MCF 10A (cell line): ENCODE measurements at places on chromosomes 6 and 20. TPM values are rescaled to one million over a fixed set of nuclear protein-coding genes. Genes with fewer than 3 reads are reported as not detected.

DNA sequence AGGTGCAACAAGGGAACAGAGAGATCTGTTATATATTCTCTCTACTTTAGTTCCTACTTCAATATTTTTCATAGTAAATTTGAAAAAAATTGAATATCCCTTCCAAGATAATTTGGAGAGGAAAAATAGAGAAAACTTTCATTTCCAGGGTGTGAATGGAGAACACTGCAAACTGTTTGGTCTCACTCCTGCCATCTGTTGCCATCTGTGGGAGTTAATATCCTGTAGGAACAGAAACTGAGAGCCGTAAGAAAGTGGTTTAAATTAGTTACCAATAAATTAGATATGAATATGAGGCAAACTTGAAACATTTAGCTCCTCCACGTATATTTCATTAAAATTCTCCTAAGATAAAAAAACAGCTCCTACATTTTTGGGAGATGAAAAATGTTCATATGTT is 4.2 kb downstream of the ZNF337 start:
- no peak overlapping the region for H3K27ac ChIP-seq
- H3K36me3 ChIP-seq = peaks cover 38% of the 10 kb centered on the region
- peaks cover 8% of the 10 kb centered on the region for H3K4me1 ChIP-seq
- H3K27me3 ChIP-seq = no peaks in the 10 kb centered on the region

GRCh38 chr20:59785986-59786795 is 147.2 kb downstream of the SYCP2 start:
- no peak for DNase-seq
- H3K36me3 ChIP-seq = no peaks in the 10 kb centered on the region
- H3K27ac ChIP-seq = no peak overlapping the region
- H3K4me3 ChIP-seq = no peak overlapping the region
- H3K27me3 ChIP-seq = no peaks in the 10 kb centered on the region

- H3K27ac ChIP-seq = no peak overlapping the region
- DNase-seq = peak; percentile 21
- no peaks in the 10 kb centered on the region for H3K27me3 ChIP-seq
- peaks cover 53% of the 10 kb centered on the region for H3K36me3 ChIP-seq
Observed at GRCh38 chr6:148524976-148525375, 182.3 kb downstream of the SASH1 start.

GRCh38 chr20:37651932-37652331 is 41.9 kb upstream of the CTNNBL1 start:
- DNase-seq = peak; percentile 52
- no peaks in the 10 kb centered on the region for H3K36me3 ChIP-seq
- H3K27ac ChIP-seq = no peak overlapping the region

GRCh38 chr6:146884728-146885127 is 286.0 kb downstream of the ADGB start:
- H3K4me3 ChIP-seq = no peak overlapping the region
- no peak overlapping the region for H3K27ac ChIP-seq
- no peaks in the 10 kb centered on the region for H3K4me1 ChIP-seq
- H3K27me3 ChIP-seq = no peaks in the 10 kb centered on the region

DNA sequence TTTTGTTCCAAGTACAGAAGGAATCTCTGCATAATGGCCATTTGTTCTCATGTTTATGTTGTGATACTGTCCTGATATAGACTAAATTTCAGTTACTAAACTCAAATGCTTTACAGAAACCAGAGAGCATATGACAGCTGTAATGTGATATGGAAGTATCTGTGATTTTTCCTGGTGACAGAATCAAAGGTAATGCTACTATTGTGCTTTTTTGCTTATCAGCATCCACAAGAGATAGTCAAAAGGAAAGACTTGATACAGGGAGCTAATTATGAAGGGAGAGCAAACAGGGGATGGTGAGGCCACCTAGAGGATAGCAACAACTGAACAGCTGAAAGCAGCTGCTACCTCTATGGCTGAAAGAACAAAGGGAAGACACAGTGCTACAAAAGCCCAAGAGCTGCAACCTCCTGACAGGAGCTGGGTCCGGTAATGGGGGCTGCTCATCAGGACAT is 181.4 kb downstream of the PHF3 start:
- no peak overlapping the region for H3K27ac ChIP-seq
- H3K4me1 ChIP-seq = peaks cover 8% of the 10 kb centered on the region
- no peaks in the 10 kb centered on the region for H3K27me3 ChIP-seq
- H3K36me3 ChIP-seq = peaks cover 15% of the 10 kb centered on the region

DNA sequence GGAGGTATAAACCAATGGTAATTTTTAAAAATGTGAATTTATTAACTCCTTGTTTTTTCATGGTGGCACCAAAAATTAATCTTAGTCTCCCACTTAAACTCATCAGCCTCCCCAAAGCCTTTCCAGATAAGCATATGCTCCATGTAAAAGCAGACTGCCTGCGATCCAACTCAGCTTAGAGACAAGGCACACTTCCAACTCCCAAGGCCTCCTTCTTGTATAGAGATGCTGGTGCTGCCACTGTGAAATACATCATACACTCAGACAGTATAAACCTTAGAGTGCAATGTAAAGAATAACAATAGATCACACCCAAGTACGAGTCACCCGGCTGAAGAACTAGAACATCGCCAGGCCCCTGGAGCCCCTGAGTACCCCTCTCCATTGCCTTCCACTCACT is 2.0 kb downstream of the ANKRD6 start:
- H3K36me3 ChIP-seq = no peaks in the 10 kb centered on the region
- no peak overlapping the region for H3K4me3 ChIP-seq
- no peaks in the 10 kb centered on the region for H3K4me1 ChIP-seq
- no peak overlapping the region for H3K27ac ChIP-seq

- H3K4me3 ChIP-seq = no peak overlapping the region
- no peak overlapping the region for H3K27ac ChIP-seq
- no peaks in the 10 kb centered on the region for H3K4me1 ChIP-seq
- no peaks in the 10 kb centered on the region for H3K27me3 ChIP-seq
- no peak for DNase-seq
- H3K36me3 ChIP-seq = peaks cover 29% of the 10 kb centered on the region
Observed at GRCh38 chr6:18211338-18211737, 53.0 kb downstream of the DEK start.

- no peaks in the 10 kb centered on the region for H3K27me3 ChIP-seq
- no peak overlapping the region for H3K4me3 ChIP-seq
- H3K4me1 ChIP-seq = peaks cover 5% of the 10 kb centered on the region
- DNase-seq = peak; percentile 77
- H3K27ac ChIP-seq = no peak overlapping the region
Observed at GRCh38 chr6:38567436-38567835, 72.3 kb downstream of the BTBD9 start.

DNA sequence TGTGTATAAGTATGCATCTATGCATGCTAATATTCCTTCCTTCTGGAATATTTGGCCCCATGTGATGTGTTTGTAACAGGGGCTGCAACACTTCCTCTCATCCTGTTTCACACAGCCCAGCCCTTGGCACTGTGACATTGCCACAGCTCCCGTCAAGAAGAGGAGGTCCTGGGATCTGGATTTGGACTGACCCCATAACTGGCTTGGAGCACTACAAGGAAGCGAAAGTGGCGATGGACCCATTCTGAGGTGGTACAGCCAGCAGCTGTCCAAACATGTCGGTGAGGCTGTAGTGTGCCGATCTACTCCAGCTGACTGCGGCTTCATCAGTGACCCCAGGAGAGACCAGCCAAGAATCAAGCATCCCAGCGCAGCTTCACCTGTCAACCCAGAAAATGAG is 18.2 kb downstream of the SYNDIG1 start:
- H3K27ac ChIP-seq = no peak overlapping the region
- H3K4me3 ChIP-seq = no peak overlapping the region
- DNase-seq = no peak
- H3K4me1 ChIP-seq = no peaks in the 10 kb centered on the region

GRCh38 chr6:47924001-47924400 is 142.2 kb downstream of the OPN5 start:
- no peak for DNase-seq
- no peaks in the 10 kb centered on the region for H3K36me3 ChIP-seq
- no peak overlapping the region for H3K4me3 ChIP-seq
- H3K27me3 ChIP-seq = no peaks in the 10 kb centered on the region

- H3K27ac ChIP-seq = no peak overlapping the region
- H3K36me3 ChIP-seq = peaks cover 51% of the 10 kb centered on the region
Observed at GRCh38 chr6:160027076-160027475, 58.2 kb downstream of the IGF2R start.

DNA sequence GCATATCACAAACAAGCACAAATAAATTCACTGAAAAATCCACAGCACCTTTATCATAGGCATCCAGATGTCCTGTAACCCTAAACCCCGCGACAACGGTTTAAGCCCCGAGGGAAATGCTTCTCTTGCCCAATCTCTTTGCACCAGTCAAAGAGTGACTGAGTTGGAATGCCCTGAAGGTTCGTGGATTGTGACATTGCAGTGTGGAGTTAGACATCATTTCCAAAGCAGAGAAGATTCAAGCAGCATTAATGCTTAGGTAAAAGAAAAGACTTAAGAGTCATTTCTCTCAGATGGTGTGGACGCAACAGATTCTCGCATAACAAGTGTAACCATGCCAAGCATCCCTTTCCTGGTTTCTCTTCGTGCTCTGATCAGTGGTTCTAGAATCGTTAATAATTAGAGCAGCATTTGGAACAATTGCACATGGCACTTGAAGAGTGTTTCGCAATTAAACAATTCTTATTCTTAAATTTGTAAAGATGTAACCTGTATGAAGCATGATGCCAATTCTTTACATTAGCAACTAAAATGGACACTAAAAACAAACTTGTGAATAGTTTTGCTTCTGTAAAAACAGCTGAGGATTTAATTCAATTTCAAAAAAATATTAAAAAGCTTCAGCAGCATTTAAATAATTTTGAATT is 121.6 kb downstream of the HIVEP2 start:
- H3K36me3 ChIP-seq = peaks cover 7% of the 10 kb centered on the region
- peak; percentile 49 for DNase-seq
- peaks cover 32% of the 10 kb centered on the region for H3K4me1 ChIP-seq
- H3K27ac ChIP-seq = no peak overlapping the region
- H3K4me3 ChIP-seq = no peak overlapping the region

DNA sequence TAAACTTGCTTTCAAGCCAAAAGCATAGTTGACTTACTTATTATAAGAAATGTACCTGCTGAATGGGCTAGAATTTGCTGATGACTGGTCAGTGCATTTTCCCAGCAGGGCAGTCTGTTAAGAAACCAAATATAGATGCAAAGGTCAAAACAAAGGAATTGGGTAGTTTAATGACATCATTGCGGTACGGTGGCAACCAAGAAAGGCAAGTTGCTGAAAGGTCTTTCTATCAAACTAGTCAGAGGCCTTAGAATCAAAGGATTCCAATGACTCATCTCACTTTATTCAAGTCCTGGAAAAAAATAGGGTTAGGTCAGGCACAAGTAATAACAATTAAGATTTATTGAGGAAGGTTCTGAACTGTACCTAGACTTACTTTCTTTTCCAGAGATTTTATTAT is 76.4 kb downstream of the KIZ start:
- no peak overlapping the region for H3K4me3 ChIP-seq
- H3K27me3 ChIP-seq = no peaks in the 10 kb centered on the region
- H3K36me3 ChIP-seq = peaks cover 25% of the 10 kb centered on the region
- no peak overlapping the region for H3K27ac ChIP-seq

- H3K27me3 ChIP-seq = no peaks in the 10 kb centered on the region
- no peak overlapping the region for H3K27ac ChIP-seq
- no peaks in the 10 kb centered on the region for H3K36me3 ChIP-seq
- H3K4me3 ChIP-seq = no peak overlapping the region
- peak; percentile 9 for DNase-seq
Observed at GRCh38 chr6:47247227-47247797, 62.4 kb downstream of the TNFRSF21 start.

- no peak overlapping the region for H3K4me3 ChIP-seq
- peaks cover under 1% of the 10 kb centered on the region for H3K4me1 ChIP-seq
- no peaks in the 10 kb centered on the region for H3K27me3 ChIP-seq
- DNase-seq = no peak
Observed at GRCh38 chr20:62782149-62782892, 14.0 kb upstream of the MRGBP start.

DNA sequence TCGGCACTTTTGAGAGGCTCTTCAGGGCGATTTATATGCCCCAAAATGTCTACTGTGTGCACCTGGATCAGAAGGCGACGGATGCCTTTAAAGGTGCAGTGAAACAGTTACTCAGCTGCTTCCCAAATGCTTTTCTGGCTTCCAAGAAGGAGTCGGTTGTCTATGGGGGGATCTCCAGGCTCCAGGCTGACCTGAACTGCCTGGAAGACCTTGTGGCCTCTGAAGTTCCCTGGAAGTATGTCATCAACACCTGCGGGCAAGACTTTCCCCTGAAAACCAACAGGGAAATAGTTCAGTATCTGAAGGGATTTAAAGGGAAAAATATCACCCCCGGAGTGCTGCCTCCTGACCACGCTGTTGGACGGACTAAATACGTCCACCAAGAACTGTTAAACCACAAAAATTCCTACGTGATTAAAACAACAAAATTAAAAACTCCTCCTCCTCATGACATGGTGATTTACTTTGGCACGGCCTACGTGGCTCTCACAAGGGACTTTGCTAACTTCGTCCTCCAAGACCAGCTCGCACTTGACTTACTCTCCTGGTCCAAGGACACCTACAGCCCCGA is 8.2 kb downstream of the GCNT2 start:
- H3K4me1 ChIP-seq = peaks cover 4% of the 10 kb centered on the region
- H3K27me3 ChIP-seq = no peaks in the 10 kb centered on the region
- no peak overlapping the region for H3K4me3 ChIP-seq
- no peaks in the 10 kb centered on the region for H3K36me3 ChIP-seq
- DNase-seq = no peak

GRCh38 chr6:104623052-104623690 is 236.5 kb downstream of the HACE1 start:
- peaks cover 42% of the 10 kb centered on the region for H3K4me1 ChIP-seq
- H3K27ac ChIP-seq = peak overlapping the region; percentile 71
- no peaks in the 10 kb centered on the region for H3K27me3 ChIP-seq
- no peak overlapping the region for H3K4me3 ChIP-seq
- peak; percentile 48 for DNase-seq

DNA sequence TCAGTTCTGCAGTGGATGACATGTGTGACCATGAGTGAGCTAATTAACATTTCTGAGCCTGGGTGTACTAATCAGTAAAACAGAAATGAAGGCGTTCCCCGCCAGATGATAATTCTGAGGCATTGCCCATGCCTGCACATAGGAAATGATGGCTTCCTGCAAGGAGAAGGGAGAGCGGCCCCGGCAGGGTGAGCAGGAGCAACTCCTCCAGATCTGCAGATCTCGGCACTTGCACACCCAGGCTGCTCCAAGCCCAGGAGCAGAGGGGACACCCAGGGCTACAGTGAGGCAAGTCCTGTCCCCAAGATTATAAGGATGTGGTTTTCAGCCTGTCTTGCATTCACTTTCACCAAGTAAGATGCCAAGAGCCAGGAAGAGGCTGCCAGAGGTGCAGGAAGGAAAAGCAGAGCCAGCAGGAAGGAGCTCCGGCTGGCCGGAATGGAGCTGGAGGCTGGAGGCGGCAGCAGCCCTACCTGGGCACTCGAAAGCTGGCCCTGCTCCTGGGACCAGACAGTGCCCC is 177.5 kb upstream of the CST7 start:
- H3K27me3 ChIP-seq = no peaks in the 10 kb centered on the region
- H3K27ac ChIP-seq = no peak overlapping the region
- H3K4me1 ChIP-seq = no peaks in the 10 kb centered on the region
- no peak for DNase-seq
- no peak overlapping the region for H3K4me3 ChIP-seq

- H3K36me3 ChIP-seq = no peaks in the 10 kb centered on the region
- no peak overlapping the region for H3K27ac ChIP-seq
- peaks cover 29% of the 10 kb centered on the region for H3K27me3 ChIP-seq
- H3K4me1 ChIP-seq = no peaks in the 10 kb centered on the region
- DNase-seq = no peak
Observed at GRCh38 chr6:166826264-166826663, 130.1 kb downstream of the RNASET2 start.

Gene LRRC73
- total RNA-seq = 0.37 and 1.2 TPM in 2 replicates

Gene TAAR6
- total RNA-seq = not detected in 2 replicates

Gene FOXS1
- not detected in 2 replicates for total RNA-seq

Gene GABRR1
- total RNA-seq = not detected in 2 replicates

Gene RBBP9
- total RNA-seq = 6.8 and 7.3 TPM in 2 replicates

Gene C6orf15
- total RNA-seq = not detected in 2 replicates

Gene PI3
- total RNA-seq = 1.0 and 2.8 TPM in 2 replicates

Gene MICB
- total RNA-seq = 4.3 and 7.6 TPM in 2 replicates

Gene MRPL14
- total RNA-seq = 47.6 and 66.8 TPM in 2 replicates

Gene HCK
- not detected in 2 replicates for total RNA-seq

Gene SLA2
- not detected in 2 replicates for total RNA-seq

Gene SESN1
- total RNA-seq = 16.7 and 23.0 TPM in 2 replicates
